ENCODE measurements at places on chromosomes 13 and 19. TPM values are rescaled to one million over a fixed set of nuclear protein-coding genes. Genes with fewer than 3 reads are reported as not detected.

DNA sequence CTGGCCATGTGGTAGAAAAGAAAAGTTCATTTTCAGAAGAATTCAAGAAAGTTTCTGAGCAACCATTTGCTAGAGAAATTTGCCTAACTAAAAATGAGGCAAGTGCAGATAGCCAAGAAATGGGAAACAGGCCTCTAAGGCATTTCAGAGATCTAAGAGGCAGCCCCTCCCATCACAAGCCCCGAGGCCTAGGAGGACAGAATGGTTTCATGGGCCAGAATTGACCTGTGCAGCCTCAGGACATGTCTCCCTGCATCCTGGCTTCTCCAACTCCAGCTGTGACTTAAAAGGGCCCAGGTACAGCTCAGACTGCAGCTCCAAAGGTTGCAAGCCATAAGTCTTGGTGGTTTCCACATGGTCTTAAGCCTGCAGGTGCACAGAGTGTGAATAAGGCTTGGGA is 3.3 kb upstream of the ZNF546 start:
- DNase-seq, result no peak

- DNase-seq, result no peak
Measured at GRCh38 chr19:54026656-54027055, 35.2 kb downstream of the CACNG6 start.

- DNase-seq, result no peak
Measured at GRCh38 chr19:30881281-30881680, 468.0 kb downstream of the TSHZ3 start.

PLVAP gene
- 6.5 TPM for total RNA-seq

DNA sequence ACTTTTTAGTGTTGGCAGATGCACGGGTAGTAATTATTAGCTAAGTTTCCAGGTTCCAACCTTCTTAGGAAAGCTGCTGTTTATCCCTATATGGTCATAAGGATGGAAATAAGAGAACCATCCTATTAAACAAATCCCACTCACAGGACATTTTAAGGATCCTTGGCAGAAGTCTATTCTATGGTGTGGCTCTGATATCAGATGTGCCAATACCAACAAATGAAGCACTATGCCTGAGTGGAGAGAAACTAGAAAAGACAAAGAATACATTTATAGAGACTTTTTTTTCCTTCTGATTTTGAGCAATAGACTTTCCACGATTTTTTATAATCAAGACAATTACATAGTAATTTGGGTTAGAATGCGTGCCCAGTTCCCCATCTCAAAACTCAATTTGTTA is 12.6 kb downstream of the PCDH17 start:
- DNase-seq, result no peak

TSSK6 gene
- total RNA-seq, result 1.7 TPM

Data from umbilical cord (tissue), 2 donors.